ENCODE measurements at places on chromosomes 3 and 15.

GRCh38 chr3:126743350-126743749 is 39.3 kb downstream of the CHCHD6 start:
- no peak for DNase-seq

DNA sequence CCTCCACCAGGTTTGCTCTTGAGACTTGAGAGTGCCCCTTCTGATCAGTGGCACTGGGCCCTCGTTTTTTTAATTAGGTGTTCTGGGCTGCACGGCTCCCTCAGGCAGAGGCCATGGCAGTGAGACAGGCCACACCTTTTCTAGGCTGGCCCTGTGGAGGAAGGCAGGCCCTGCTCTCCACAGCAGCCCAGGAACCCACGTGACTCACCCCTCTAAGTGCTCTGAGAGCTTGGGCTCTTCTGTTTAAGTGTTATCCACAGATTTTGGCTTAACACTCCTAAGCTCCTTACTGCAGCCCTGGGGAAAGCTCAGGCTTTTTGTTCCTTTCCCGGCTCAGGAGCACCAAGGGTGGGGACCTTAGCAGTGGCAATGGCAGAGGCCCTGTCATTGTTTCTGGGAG is 463.2 kb upstream of the GBE1 start:
- no peak for DNase-seq

DNA sequence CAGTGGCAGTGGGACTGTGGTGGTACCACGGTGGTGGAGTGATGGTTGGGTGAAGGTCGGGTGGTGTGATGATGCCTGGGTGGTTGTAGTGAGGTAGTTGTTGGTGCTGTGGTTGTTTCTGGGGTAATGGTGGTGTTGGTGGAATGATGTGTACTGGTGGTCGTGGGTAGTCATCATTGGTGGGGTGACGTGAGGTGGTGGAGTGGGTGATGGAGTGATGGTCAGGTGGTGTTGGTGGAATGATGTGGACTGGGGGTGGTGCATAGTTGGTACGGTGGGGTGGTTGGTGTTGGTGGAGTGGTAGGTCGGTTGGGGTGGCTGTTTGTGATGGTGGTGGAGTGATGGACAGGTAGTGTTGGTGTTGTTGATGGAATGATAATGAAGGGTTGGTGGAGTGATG is 87.1 kb downstream of the PDCD6IP start:
- no peak for DNase-seq

- peak; percentile 86 for DNase-seq
Observed at GRCh38 chr15:91291673-91292072, 191.6 kb downstream of the SV2B start.

GRCh38 chr3:113354307-113354706 is 87.0 kb downstream of the CFAP44 start:
- no peak for DNase-seq

- DNase-seq, result no peak
Observed at GRCh38 chr3:139292192-139292591, 51.6 kb upstream of the MRPS22 start.

- no peak for DNase-seq
Observed at GRCh38 chr15:59998305-59998949, 5.7 kb upstream of the FOXB1 start.

DNA sequence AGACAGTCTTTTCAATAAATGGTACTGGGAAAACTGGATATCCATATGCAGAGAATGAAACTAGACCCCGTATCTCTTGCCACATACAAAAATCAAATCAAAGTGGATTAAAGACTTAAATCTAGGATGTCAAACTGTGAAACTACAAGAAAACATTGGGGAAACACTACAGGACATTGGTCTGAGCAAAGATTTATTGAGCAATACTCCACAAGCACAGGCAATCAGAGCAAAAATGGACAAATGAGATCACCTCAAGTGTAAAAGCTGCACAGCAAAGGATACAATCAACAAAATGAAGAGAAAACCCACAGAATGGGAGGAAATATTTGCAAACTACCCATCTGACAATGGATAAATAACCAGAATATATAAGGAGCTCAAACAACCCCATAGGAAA is 38.4 kb upstream of the MBNL1 start:
- no peak for DNase-seq

DNA sequence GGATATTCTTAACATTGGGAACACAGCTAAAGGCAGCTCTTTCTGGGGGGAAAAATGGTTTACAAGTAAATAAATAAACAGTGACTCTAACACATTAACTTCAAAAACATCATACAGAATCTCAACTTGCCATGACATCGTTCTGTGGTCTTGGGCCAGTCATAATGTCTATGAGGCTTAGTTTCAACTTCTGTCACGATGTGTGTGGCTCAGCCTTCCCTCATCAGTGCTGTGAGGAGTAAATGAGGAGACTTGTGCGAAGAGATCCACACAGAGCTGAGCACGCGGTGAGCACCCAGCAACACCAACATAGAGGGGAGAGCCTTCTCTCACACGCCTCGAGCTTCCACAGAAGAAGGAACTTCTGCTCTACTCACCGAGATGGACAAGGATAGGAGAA is 49.0 kb downstream of the DZIP1L start:
- DNase-seq, result no peak

- no peak for DNase-seq
Observed at GRCh38 chr3:133965906-133966305, 63.8 kb downstream of the SLCO2A1 start.

DNA sequence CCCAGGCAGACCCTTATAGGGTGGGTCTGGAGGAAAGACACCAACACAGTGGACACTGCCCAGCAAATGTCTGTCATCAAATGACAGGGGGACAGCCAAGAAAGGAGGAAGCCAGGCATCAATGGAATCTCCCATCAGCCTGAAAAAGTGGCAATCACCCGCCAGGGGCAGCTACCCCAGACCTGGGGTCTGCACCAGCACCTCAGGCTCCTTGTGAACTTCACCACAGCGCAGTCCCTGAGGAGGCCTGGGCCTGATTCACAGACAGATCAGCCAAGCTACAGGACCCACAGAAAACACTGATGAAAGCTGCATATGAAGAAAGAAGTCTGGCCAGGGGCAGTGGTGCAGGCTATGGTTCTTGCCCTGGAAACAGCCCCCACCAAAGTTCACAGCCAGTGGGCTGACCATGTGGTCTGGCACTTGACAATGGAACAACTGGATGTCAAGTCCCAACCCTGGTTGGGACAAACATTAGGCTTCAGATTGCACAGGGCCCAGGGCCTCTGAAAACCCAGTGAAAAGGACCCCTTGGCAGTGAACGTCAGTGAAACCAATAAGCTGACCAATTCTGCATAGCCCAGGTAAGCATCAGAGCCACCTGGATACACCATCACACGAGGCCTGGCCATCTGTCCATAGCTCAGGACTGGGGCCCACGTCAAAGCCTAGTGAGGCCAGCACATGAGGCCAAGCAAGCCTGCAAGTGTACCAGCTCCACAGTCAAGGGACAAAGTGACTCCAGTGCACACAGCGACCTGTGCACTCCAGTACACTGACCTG is 29.1 kb downstream of the ALS2CL start:
- DNase-seq, result no peak

GRCh38 chr3:86046436-86047136 is 944.4 kb downstream of the VGLL3 start:
- no peak for DNase-seq

- DNase-seq, result no peak
Observed at GRCh38 chr3:143234526-143234925, 115.0 kb downstream of the CHST2 start.

DNA sequence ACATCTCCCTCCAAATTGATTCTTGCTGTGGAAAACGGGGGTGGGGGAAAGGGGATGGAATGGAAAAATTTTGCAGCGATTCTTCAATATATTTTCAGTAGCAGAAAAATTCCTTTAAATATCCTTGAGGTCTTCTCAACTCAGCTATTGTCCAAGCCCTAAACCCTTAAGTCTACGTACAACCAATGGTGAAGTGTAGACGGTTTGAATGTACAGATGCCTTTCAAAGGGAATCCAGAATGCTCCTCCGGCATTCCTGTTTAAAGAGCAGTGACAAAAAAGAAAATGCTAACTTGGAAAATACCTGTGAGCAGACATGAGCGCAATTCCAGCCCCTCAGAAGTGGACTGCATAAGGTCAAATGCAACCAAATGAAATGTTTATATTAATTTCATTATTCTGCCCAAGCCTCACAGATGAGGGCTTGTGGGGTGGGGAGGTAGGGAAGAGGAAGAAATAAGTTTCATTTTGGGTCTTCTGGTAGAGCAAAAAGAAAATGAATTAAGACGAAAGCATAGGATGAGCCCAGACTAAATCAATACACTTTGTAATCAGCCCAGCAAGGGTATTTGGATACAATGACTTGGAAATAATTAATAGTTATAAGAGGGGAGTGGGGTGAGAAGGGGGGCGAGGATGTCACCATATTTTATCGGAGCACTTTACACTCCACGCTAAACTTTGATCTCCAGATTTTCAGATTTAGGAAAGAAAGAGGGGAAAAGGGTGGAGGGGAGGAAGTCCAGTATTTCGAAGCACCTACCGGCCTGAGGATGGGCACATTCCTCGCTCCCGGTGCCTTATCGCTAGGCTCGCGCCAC is 2.7 kb downstream of the FOXP1 start:
- no peak for DNase-seq

DNA sequence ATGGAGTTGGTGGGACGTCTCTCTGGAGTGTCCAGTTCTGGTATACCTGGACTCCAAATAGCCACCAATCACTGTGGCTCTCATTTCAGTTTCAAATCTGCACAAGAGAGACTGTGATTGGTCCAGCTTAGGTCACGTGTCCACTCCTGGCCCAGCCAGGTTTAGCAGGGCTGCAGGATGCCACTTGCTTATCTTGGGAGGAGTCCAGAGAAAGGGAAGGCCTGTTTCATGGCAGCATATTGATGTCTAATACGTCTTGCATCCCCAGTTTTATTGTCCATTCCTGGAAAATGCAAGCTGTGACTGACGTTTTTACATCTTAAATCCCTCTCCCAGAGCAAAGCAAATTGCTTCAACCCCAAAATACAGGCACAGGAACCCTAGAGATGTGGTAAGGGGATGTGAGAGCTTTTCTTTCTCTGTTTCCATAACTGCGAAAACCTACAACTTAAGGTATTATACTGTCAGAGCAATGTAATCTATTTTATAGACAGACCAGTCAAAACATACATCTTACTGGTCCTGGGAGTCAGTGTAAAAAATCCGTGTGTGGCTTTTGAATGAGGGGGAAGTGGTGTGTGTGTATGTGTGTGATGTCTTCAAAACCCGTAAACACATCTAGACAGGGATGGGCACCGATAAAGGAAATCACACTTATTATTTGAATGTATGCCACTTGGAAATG is 274.4 kb downstream of the TLE3 start:
- DNase-seq, result no peak

GRCh38 chr3:99929745-99930139 is 112.1 kb downstream of the CMSS1 start:
- no peak for DNase-seq

- no peak for DNase-seq
Observed at GRCh38 chr3:109784285-109784684, 446.9 kb upstream of the DPPA4 start.

DNA sequence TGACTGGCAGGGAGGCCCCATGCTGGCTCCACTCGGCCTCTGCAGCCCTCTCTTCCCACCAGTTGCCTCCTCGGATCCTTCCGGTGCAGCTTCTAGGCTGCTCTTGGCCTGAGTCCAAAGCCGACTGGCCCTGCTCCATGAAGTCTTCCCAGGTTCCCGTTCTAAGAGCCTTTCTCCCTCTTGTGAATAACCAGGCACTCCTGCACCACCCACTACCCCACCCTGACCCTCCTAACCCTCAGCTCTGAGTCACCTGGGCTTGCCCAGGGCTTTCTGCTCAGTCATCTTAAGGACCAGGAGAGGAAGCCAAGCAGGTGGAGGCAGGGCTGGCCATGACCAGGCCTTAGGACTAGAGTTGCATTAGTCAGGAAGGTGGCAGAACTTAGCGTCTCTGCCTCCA is 28.1 kb upstream of the CNBP start:
- no peak for DNase-seq

- DNase-seq, result peak; percentile 24
Observed at GRCh38 chr15:82871832-82872484, 62.5 kb downstream of the WHAMM start.

GRCh38 chr3:30631243-30631904 is 25.0 kb downstream of the TGFBR2 start:
- DNase-seq, result peak; percentile 41

DNA sequence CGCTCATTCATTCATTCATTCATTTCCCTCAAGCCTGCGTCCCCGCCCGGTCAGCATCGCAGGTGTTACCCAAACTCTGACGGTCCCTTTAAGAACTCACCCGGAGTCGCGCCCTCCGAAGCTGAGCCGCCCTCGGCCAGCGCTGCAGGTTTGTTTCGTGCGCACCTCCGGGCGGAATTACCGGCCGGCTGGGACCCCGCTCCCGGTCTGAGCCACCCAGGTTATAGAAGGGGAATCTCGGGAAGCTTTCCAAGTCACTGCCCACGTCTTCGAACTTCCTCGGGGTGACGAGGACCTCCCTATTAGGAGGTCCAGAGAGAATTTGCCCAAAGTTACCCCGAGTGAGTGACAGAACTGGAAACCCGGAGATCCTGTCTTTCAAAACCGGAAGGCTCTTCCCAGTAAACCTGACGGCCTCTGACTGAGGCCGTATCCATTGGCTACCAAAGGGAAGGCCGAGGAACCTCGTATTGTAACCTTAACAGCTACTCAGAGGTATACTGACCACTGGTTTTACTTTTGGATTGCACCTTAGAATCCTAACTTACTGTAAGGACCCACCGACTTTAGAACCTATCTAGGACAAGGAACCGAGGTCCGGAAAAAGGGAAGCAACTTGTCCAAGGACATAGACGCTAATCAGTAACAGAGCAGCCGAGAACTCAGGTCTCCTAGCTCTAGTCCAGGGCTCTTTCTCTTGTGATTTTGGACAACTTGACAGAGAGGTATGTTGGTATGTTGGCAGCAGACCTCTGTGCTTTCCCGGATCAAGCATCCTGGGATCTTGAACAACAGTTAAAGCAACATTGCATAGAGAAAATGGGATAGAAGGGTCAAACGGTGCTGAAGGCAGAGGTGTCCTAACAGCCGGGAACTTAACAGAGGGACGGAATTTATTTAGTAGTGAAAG is 788 bp upstream of the DLG1 start:
- DNase-seq, result no peak

GRCh38 chr3:54843352-54843751 is 84.5 kb downstream of the LRTM1 start:
- no peak for DNase-seq

DNA sequence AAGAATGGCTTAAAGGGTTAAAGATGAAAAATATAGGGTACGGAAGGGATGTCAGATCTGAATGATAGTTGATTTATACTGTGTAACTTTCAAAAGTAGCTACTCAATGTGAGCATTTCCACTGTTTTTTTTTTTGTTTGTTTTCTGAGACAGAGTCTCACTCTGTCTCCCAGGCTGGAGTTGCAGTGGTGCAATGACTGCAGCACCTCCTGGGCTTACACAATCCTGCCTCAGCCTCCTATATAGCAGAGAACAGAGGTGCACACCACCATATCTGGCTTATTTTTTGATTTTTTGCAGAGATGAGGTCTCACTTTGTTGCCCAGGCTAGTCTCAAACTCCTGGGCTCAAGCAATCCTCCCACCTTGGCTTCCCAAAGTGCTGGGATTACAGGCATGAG is 9.9 kb upstream of the PXK start:
- peak; percentile 46 for DNase-seq

- DNase-seq, result no peak
Observed at GRCh38 chr15:41043276-41043951, 72.7 kb downstream of the INO80 start.

- DNase-seq, result no peak
Observed at GRCh38 chr3:70985572-70985971, 598.0 kb downstream of the FOXP1 start.

All from HL-60 (cell line).